ENCODE measurements at places on chromosomes 7 and 10.

DNA sequence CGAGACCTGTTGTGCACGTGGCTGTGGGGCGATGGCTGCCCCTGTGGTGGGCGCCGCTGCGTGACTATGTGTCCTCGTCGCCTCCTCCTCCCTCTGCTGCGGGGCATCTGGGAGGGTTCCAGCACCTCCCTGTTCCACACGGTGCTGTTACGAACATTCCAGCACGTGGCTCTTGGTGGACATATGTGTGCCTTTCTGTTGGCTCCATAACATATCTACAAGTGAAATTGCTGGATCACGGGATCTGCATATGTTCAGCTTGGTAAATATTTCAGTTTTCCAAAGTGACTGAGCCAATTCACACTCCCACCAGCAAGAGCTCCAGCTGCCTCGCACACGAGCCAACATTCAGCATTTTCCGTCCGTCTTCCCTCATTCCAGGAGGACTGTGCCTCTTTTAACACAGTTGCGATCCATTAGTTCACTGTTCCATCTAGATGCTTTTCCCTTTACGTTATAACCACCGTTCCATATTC is 25.1 kb downstream of the SNX8 start:
- DNase-seq: no peak

DNA sequence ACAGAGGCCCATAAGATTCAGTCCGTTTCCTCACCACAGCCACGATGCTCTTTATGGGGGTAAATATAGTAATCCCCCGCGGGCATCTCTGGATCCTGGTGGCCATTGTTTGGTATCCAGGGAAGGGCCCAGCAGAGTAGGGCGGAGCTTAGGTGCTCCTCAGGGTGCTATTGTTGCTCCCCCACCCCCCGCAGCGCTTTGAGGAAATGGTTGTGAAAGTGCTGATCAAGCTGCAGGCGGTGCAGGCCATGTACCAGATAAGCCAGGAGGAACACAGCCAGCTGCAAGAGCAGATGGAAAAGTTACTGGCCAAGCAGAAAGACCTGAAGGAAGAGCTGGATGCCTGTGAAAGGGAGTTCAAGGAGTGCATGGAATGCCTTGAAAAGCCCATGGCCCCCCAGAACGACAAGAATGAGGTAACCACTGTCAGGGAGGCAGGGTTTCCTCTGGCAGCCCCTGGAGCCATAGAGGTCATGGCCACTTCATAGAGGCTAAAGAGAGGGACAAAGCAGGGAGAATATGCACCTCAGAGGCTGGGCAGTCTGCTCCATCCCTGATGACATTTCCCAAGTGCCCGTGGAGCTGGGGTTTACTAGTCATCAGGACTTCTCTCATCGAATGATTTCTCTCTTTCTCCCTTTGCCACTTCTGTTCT is 17.6 kb upstream of the FLNC start:
- DNase-seq: no peak

DNA sequence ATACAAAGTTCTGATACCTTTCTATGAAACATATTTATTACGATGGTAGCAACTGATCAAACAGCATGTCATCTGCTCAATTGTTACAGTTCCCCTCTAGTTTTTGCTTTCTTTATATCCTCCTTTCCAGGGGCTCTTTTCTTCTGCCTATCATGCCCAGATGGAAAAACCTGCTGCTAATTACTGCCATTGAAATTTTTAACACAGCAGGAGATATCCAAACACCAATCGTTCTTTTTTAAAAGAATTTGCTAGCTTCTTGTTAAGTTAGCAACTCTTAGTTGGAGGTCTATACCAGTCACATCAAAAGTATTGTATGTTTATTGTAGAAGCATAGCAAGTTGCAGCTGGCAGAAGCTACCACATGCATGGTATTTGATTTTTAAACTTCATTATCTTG is 768.5 kb downstream of the NXPH1 start:
- DNase-seq: no peak

- no peak for DNase-seq
These were observed 449.2 kb downstream of the IPMK start for GRCh38 chr10:57818522-57818921.

GRCh38 chr7:646487-646886 is 80.0 kb upstream of the DNAAF5 start:
- DNase-seq: no peak

- no peak for DNase-seq
These were observed 166.5 kb downstream of the EGFR start for GRCh38 chr7:55185321-55185802.

DNA sequence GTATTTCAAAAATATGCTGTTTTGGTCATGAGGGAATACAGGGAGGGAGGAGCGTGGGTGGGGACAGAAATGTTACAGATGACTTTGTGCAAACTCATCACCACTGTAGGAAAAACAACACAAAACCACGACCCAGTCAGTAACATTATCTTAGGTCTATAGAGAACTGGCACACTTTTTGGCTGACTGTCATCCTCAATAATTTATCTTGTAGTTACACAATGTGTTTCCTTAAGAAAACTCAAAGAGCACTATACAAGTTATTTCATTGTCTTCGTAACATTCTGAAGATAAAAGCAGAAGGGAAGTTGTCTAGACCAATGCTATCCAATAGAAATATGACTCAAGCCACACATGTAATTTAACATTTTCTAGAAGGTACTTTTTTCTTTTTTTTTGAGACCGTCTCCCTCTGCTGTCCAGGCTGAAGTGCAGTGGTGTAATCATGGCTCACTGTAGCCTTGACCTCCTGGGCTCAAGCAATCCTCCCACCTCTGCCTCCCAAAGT is 16.9 kb upstream of the CDK14 start:
- no peak for DNase-seq

DNA sequence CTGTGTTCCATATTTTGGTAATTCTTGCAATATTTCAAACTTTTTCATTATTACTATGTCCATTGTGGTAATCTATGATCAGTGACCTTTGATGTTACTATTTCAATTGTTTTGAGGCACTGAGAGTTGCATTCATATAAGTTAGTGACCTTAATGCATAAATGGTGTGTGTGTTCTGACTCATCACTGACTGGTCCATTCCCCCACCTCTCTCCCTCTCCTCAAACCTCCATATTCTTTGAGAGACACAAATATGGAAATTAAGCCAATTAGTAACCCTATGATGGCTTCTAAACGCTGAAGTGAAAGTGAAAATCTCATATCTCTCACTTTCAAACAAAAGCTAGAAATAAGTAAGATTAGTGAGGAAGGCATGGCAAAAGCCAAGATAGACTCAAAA is 739.6 kb downstream of the CCSER2 start:
- no peak for DNase-seq

DNA sequence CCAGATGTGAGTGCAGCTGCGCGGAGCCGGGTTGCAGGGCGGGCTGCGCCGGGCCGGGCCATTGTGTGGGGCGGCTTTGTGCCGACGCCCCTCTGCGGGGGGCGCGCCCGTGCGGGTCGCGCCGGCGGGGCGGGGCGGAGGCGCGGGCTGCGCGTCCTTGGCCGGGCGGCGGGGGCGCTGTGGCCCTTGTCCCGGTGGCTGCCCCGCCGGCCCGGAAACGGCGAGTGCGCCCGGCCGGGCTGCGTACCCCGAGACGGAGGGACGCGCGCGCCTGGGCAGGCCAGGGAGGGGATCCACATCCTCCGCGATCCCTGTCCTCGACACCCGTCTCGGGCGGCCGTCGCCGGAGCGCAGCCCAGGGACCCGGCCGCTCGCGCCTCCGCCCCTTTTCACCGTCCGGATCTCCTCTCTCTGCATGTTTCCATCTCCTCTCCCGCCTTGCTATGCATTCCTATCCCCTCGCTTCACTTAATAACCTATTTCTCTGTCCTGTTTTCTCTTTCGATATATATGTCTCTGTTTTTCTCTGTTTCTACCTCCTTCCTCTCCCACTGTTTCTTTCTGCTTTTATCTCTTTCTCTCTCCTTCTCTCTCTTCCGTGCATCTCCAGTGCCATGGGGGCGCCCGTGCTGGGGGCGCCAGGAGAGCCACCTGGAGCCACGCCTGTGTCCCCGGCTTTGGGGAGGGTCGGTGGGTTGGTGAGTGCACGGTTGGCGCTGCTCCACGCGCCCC is 765 bp downstream of the PFKFB3 start:
- DNase-seq: no peak

DNA sequence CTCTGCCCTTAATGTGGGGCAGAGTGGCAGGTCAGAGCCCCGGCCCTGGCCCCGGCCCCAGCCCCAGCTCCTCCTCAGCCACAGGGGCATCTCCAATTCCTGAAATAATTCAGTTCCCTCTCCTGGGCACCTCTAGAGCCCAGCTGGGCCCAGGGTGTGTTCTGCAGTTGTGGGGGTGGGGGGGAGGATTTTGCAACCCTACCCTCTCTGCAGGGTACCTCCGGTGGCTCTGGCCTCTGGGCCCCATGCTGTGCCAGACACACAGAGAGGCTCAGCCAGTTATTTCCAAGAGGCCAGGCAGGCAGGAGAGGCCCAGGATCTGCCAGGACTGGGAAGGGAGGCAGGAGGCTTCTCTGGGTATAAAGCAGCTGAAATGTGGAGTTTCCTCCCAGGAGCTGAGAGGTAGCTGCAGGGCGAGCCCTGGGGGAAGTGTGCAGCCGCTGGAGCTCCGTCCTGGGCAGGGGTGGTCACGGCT is 47.9 kb downstream of the PWWP2B start:
- DNase-seq: no peak

GRCh38 chr10:20473023-20473760 is 423.9 kb downstream of the NEBL start:
- no peak for DNase-seq

DNA sequence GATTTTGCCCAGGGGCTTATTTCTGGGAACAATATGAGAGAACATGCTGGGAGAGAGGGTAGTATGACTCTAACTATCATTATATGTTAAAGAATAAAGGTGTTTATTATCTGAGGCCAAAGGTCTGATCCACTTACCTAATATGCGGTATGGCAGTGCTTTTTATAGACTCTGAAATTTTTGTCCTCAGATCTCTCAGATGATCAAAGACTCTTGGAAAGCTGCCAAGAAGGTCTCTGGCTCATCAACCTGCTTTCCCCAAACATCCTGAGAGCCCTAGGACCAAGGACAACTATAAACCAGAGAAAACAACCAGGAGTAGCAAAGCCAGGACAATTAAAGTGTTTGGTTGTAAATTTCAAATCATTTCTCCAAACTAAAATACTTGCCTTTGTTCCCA is 255.7 kb upstream of the LRRN3 start:
- DNase-seq: no peak

GRCh38 chr7:40682696-40683095 is 547.9 kb downstream of the SUGCT start:
- no peak for DNase-seq

All from esophagus squamous epithelium (tissue), 5 donors.